Natural killer cell (primary cell): ENCODE measurements at places on chromosomes 6 and 20. TPM values are rescaled to one million over a fixed set of nuclear protein-coding genes. Genes with fewer than 3 reads are reported as not detected.

The RREB1 gene
- 42.2 TPM for total RNA-seq

DNA sequence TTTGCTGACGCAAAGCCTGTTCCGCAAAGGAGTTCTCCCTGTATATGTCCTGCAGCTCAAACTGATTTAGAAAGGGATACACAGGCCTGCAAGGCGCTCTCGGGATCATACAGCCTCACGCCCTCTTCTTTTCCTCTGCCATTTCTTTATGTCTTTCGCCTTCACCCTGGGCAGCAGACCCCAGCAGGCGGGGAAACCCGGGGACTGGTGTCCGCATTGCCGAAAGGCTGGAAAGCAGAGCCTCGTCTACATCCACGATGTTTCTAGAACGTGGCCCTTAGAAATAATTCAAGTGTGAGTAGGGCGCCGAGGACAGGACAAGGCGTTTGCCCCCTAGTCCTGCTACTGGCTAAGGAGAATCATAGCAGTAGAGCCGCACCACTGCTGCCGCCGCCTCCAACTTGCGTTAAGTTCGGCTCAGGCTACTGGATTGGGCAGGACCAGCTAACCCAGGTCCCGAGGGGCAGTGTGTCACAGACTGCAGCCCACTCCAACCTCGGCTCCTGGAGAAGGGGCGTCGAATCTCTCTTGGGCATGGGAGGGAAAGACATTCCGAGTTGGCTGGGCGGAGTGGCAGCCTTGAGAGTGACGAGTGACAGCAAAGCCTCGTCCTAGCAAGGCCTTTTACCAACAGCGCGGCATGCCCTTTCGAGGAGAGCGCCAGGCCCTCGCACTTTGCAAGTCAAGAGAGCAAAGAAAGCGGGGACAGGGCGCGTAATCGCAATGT lies 2.6 kb upstream of the TBX18 start:
- DNase-seq, result no peak
- H3K4me1 ChIP-seq, result peaks cover 9% of the 10 kb centered on the region
- H3K36me3 ChIP-seq, result no peaks in the 10 kb centered on the region
- no peak overlapping the region for H3K4me3 ChIP-seq

DNA sequence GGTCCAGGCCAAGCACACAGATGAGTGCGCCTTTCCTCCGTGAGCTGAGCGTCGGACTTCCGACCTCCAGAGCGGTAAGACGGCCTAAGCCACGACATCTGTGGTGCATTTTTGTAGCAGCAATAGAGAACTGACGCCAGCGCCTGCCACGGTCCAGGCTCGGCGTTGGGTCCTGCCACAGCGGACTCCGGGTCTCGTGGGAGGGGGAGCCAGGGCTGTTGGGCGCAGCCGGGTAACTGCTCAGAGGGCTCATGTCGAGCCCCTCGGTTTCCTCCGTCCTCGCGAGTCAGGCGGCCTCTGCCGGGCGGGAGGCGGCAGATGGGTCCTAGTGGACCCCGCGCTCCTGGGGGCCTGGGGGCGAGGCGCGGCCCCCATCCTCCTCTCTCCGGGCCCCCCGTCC lies 216.1 kb downstream of the QKI start:
- peaks cover 8% of the 10 kb centered on the region for H3K4me1 ChIP-seq
- no peak overlapping the region for H3K4me3 ChIP-seq
- no peak for DNase-seq
- H3K36me3 ChIP-seq, result no peaks in the 10 kb centered on the region
- H3K27me3 ChIP-seq, result peaks cover 3% of the 10 kb centered on the region

DNA sequence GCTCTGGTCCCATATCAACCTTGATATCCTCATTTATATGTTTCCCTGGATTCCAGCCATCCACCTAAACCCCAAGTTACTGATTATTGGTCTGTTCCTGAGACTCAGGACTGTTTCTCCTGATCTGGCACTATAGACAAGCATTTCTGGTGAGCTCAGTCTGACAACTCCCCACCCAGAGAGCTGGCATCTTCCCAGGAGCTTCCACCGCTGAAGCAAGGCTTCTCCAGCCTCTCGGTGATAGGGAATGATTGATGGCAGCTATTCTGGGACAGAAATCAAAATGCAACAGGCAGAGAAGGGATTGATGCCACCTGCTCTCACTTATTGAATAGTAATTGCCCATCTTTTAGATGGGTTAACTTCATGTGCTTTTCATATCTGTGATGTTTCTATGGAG lies 169.7 kb upstream of the GGTLC1 start:
- no peaks in the 10 kb centered on the region for H3K27me3 ChIP-seq
- no peak overlapping the region for H3K27ac ChIP-seq
- H3K4me3 ChIP-seq, result no peak overlapping the region
- peaks cover 18% of the 10 kb centered on the region for H3K4me1 ChIP-seq

- no peaks in the 10 kb centered on the region for H3K4me1 ChIP-seq
- H3K4me3 ChIP-seq, result no peak overlapping the region
- no peak overlapping the region for H3K27ac ChIP-seq
- DNase-seq, result no peak
Observed at GRCh38 chr20:7696311-7696710, 243.9 kb downstream of the HAO1 start.

DNA sequence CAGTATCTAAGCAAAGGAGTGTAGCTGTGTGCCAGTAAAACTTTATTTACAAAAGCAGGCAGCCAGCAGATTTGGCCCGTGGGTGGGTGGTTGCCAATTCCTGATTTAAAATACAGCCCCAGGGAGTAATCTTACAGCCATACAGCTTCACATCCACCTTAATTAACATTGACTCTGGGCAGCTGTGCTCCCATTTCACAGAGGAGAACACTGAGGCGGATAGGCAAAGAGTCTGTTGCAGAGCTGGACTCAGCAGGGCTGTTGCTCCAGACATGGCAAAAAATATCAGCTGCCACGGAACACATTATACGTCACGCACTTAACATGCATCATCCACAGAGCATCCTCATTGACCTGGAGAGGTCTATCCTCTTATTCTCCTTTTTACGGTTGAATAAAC lies 289.9 kb downstream of the DHX35 start:
- DNase-seq, result no peak
- no peaks in the 10 kb centered on the region for H3K27me3 ChIP-seq
- no peaks in the 10 kb centered on the region for H3K4me1 ChIP-seq
- H3K4me3 ChIP-seq, result no peak overlapping the region

The BPIFA1 gene
- not detected for total RNA-seq

DNA sequence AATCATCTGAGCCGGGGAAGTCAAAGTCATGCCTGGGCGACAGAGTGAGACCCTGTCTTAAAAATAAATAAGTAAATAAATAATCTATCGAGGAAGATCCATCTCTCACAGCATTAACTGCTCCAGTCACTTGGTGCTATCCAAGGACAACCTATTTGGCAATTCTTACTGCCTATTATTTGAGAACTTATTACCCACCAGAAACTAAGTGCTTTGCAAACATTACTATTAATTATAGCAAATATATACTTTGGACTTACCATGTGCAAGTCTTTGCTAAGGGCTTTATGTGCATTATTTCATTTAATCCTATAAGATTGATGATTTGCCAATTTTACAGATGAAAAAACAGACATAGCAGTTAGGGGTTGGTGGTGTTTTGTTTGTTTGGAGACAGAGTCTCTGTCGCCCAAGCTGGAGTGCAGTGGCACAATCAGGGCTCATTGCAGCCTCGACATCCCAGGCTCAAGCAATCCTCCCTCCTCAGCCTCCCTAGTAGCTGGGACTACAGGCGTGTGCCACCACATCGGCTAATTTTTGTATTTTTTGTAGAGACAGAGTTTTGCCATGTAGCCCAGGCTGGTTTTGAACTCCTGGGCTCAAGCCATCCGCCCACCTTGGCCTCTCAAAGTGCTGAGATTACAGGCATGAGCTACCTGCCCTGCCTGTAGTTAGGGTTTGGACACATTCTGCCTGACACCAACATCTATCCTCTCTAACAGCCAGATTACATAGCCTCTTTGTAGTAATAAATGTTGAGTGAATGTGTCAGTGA lies 933 bp upstream of the APOM start:
- DNase-seq, result no peak
- no peak overlapping the region for H3K4me3 ChIP-seq
- H3K27ac ChIP-seq, result no peak overlapping the region
- H3K36me3 ChIP-seq, result peaks cover 15% of the 10 kb centered on the region
- peaks cover 48% of the 10 kb centered on the region for H3K4me1 ChIP-seq

The MEP1A gene
- not detected for total RNA-seq

GRCh38 chr20:23889775-23890187 lies 10.2 kb upstream of the CST5 start:
- peaks cover 2% of the 10 kb centered on the region for H3K27me3 ChIP-seq
- H3K36me3 ChIP-seq, result no peaks in the 10 kb centered on the region
- peak; percentile 60 for DNase-seq
- H3K4me3 ChIP-seq, result no peak overlapping the region

The TGM3 gene
- not detected for total RNA-seq

The SLC35D3 gene
- total RNA-seq, result 0.28 TPM

DNA sequence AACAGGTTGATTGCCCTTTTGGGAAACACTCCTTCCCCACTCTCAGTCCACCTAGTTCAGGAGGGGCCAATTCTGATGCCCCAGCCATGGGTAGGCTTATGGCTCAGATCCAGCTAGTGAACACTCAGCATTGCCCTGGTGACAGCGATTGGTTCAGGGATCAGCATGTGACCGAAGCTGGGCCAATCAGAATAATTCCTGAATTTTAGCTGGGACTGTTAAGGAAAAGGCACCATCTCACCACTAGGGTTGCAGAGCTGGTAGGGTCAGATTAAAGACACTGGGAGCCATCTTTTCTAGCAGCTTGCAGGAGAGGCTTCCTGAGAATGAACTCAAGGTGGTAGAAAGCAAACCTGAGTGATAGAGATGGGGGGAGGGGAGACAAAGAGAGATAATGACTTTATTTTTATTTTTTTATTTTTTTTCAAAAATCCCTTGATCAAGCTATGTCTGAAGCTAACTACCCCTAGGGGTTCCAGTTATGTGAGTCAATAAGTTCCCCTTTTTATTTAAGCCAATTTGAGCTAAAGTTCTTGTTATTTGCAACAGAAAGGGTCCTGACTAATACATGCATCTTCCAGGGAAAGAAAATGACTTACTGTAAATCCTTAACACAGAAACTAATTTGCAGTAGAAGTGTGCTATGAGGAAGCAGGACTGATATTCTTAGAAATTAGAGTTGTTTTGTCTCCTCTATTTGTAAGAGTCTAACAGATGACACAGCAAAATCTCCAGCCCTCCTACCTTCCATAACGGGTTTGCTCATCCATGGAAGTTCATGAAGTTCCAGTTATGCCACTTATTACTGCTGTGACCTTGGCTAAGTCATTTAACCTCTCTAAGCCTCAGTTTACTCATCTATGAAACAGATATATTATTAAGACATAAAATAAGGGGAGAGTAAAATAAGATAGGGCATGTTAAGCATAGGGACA lies 44.7 kb downstream of the EYA2 start:
- no peak overlapping the region for H3K4me3 ChIP-seq
- no peaks in the 10 kb centered on the region for H3K36me3 ChIP-seq
- DNase-seq, result no peak
- H3K27ac ChIP-seq, result no peak overlapping the region
- H3K27me3 ChIP-seq, result no peaks in the 10 kb centered on the region

DNA sequence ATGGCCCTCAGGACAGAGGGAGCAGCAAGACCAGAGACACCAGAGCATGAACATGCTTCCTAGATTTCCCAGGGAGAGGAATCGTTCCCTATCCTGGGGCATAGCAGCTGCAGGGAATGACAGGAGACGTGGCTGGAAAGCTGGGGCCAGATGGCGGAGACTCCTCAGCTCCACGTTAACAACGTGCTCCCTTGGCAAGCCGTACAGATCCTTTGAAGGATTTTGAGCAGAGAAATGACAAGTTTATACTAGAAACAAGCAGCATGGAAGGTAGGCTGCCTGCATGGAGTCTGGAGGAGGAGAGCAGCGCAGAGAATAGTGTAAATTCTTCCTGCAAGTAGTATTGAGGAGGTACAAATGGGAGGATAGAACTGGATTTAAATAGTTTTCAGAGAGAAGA lies 11.7 kb downstream of the MYLIP start:
- no peaks in the 10 kb centered on the region for H3K27me3 ChIP-seq
- peaks cover 51% of the 10 kb centered on the region for H3K36me3 ChIP-seq
- DNase-seq, result no peak
- H3K4me3 ChIP-seq, result no peak overlapping the region
- H3K4me1 ChIP-seq, result peaks cover 30% of the 10 kb centered on the region
- H3K27ac ChIP-seq, result no peak overlapping the region

The DOK5 gene
- not detected for total RNA-seq
